ENCODE measurements at places on chromosomes 16 and 17.
A peak's percentile ranks its signal among the peaks of the same experiment; 100 is the strongest.

- no peak overlapping the region for H3K27ac ChIP-seq
- no peaks in the 10 kb centered on the region for H3K36me3 ChIP-seq
- no peak for DNase-seq
- H3K4me1 ChIP-seq, result peaks cover 17% of the 10 kb centered on the region
- H3K4me3 ChIP-seq, result no peak overlapping the region
- peaks cover 4% of the 10 kb centered on the region for H3K27me3 ChIP-seq
Measured at GRCh38 chr17:63988741-63989621, 9.2 kb upstream of the PRR29 start.

DNA sequence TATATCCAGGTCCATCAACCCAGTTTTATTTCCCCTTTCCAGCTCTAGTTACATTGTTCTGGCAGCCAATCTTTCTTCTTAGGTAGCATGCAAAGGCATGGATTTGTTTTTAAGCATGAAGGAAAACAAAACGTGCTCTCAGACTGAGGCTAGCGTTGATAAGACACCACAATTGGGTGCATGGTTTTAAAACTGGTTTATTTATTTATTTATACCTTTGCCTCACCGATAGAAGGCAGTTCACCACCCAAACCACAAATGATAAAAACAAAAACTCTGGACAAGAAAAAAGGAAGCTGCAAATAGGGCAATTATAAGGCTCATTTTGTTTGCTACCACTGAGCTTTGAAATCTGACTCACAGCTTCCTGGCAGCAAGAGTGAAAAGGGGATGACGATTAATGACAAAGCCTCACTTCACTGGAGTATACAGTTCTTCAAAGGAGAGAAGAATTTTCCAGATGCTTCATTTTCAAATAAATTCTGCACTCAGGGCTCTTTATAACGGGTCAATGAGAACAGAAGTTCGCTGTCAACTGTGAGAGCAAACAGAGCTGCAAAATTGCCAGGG is 278.4 kb upstream of the IRX5 start:
- no peak for DNase-seq
- H3K4me3 ChIP-seq, result peak overlapping the region; percentile 44
- peaks cover 28% of the 10 kb centered on the region for H3K4me1 ChIP-seq
- peaks cover 72% of the 10 kb centered on the region for H3K27me3 ChIP-seq

GRCh38 chr17:41629826-41630670 is 5.7 kb upstream of the KRT17 start:
- DNase-seq, result no peak
- no peaks in the 10 kb centered on the region for H3K27me3 ChIP-seq

DNA sequence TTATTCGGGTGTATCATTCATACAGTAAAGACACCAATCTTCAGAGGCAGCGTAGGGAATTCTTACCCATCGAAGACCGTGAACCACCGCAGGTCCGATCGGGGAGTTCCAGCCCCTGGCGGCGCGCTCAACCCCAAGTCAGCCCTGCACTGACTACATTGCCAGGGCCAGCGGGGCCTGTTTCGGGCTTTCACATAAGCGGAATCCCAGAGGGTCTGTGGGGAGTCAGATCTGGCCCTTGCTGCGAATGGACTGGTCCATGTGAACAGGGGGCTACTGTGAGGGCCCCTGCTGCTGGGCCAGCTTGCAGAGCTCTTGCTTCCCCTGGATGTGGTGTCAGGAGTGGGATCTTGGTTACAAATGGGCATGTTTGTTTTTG is 7.6 kb downstream of the PDE6G start:
- peaks cover 2% of the 10 kb centered on the region for H3K27me3 ChIP-seq
- no peak overlapping the region for H3K4me3 ChIP-seq
- no peaks in the 10 kb centered on the region for H3K36me3 ChIP-seq

DNA sequence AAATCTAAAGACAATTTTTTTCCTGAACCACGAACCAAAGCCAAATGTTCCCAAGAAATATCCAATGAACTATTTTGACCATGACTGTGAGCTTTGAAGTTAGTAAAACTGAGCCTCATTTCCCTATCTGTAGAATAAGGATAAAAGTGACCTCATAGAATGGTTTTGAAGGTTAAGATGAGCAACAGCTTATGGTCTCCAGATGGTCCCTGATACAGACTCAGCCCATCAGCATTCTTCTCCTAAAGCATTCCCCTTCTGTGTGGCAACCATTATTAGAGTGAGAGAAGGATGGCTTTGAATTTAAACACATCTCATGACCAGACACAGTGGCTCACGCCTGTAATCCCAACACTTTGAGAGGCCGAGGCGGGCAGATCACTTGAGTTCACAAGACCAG is 70.1 kb downstream of the COPRS start:
- H3K4me3 ChIP-seq, result no peak overlapping the region
- H3K27me3 ChIP-seq, result no peaks in the 10 kb centered on the region
- DNase-seq, result no peak
- H3K36me3 ChIP-seq, result no peaks in the 10 kb centered on the region

- no peaks in the 10 kb centered on the region for H3K27me3 ChIP-seq
- DNase-seq, result no peak
- no peak overlapping the region for H3K27ac ChIP-seq
- H3K4me1 ChIP-seq, result no peaks in the 10 kb centered on the region
- H3K4me3 ChIP-seq, result no peak overlapping the region
Measured at GRCh38 chr16:88697831-88698615, 8.2 kb downstream of the RNF166 start.

DNA sequence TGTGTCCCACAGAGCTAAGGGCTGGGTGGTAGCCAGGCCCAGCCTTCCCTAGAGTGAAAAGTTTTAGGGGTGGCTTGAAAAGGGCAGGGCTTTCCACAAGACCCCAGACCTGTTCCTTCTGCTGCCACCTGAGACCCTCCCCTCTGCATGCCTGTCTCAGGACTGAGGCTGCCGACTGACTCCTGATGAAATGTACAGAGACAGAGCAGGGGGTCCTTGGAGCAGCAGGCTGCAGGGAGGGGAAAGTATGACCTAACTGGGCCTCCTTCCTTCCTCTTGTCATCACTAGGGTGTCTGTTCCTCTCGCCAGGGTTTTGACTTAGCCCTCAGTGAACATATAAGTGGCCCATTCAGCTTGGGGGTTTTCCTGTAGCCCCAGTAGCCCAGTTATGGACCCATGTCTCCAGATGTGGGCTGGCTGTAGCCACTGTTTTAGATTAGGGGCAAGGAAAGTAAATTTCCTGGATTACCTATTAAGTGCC is 14.9 kb upstream of the NFATC3 start:
- no peak for DNase-seq
- H3K27ac ChIP-seq, result no peak overlapping the region
- H3K4me3 ChIP-seq, result no peak overlapping the region

- no peak for DNase-seq
- 0 out of 2 replicates have a peak, but pooled peaks cover 6% of the 10 kb centered on the region for H3K4me1 ChIP-seq
- H3K4me3 ChIP-seq, result no peak overlapping the region
- H3K27ac ChIP-seq, result no peak overlapping the region
Measured at GRCh38 chr16:77896415-77897128, 108.2 kb downstream of the VAT1L start.

DNA sequence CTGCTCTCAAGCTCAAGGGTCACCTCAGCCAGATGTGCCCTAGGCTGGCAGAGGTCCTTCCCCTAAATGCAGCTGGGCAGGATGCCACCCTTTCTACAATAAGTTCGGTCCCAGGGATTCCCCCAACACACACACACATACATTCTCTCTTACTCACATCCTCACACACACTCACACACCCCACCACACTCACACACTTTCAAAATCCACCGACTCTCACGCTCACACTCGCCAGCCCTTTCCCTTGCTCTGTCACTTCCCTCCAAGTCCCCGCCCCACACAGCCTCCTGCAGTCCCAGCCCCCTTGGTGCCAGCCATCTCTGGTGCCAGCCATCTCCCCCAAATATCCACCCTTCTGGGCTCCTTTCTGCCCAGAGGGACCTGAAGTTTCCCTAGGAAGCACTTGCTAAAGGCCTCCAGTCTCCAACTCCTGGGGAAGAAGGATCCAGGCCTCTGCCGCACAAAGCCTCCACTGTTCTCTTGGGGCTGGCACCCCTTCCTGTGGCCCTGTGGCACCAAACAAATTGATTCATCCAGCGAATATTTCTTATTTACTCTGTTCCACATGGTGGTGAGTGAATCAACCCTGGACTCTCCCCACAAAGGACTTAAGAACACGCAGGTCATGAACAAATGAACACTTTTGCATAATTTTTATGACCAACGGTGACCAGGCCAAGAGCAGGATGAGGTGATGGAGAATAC is 3.8 kb upstream of the USP36 start:
- no peak overlapping the region for H3K27ac ChIP-seq
- H3K27me3 ChIP-seq, result no peaks in the 10 kb centered on the region
- no peak for DNase-seq

DNA sequence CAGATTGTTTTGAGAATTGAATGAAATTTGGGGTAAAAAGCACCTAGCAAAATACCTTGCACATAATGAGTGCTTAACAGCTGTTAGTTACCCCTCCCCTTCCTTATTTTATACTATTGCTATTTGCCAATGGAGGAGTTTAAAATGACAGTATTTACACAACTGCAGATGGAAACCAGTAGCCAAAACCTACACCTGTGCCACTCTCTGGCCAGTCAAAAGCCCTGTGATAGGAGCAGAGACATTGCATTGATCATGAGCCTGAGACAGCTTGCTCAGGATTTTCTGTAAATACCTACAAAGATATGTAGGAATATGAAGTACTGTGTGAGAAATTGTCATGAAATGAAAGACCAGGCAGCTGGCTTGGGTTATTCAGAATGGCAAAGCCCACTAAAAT is 115.3 kb upstream of the HLF start:
- no peaks in the 10 kb centered on the region for H3K36me3 ChIP-seq
- DNase-seq, result no peak
- no peak overlapping the region for H3K27ac ChIP-seq
- H3K4me1 ChIP-seq, result no peaks in the 10 kb centered on the region

- H3K4me3 ChIP-seq, result no peak overlapping the region
- H3K4me1 ChIP-seq, result no peaks in the 10 kb centered on the region
- no peak overlapping the region for H3K27ac ChIP-seq
- no peaks in the 10 kb centered on the region for H3K36me3 ChIP-seq
Measured at GRCh38 chr16:22888791-22889190, 74.8 kb downstream of the HS3ST2 start.

- H3K27ac ChIP-seq, result no peak overlapping the region
- H3K36me3 ChIP-seq, result no peaks in the 10 kb centered on the region
- peaks cover 3% of the 10 kb centered on the region for H3K4me1 ChIP-seq
- H3K27me3 ChIP-seq, result no peaks in the 10 kb centered on the region
Measured at GRCh38 chr17:12021623-12022140, 1.0 kb downstream of the MAP2K4 start.

GRCh38 chr17:76840884-76841775 is 27.1 kb upstream of the MGAT5B start:
- H3K27me3 ChIP-seq, result peaks cover 12% of the 10 kb centered on the region
- no peak overlapping the region for H3K27ac ChIP-seq
- no peaks in the 10 kb centered on the region for H3K36me3 ChIP-seq
- peak overlapping the region; percentile 45 for H3K4me3 ChIP-seq
- peaks cover 15% of the 10 kb centered on the region for H3K4me1 ChIP-seq

GRCh38 chr16:88939972-88940861 is 36.8 kb downstream of the CBFA2T3 start:
- H3K4me1 ChIP-seq, result no peaks in the 10 kb centered on the region
- peak overlapping the region; percentile 24 for H3K4me3 ChIP-seq
- DNase-seq, result peak; percentile 72
- H3K36me3 ChIP-seq, result peaks cover 6% of the 10 kb centered on the region
- peaks cover 27% of the 10 kb centered on the region for H3K27me3 ChIP-seq

GRCh38 chr17:81090361-81091136 is 55.6 kb downstream of the BAIAP2 start:
- H3K27ac ChIP-seq, result no peak overlapping the region
- H3K27me3 ChIP-seq, result no peaks in the 10 kb centered on the region
- peaks cover 26% of the 10 kb centered on the region for H3K4me1 ChIP-seq
- DNase-seq, result peak; percentile 83
- H3K36me3 ChIP-seq, result no peaks in the 10 kb centered on the region
- no peak overlapping the region for H3K4me3 ChIP-seq

DNA sequence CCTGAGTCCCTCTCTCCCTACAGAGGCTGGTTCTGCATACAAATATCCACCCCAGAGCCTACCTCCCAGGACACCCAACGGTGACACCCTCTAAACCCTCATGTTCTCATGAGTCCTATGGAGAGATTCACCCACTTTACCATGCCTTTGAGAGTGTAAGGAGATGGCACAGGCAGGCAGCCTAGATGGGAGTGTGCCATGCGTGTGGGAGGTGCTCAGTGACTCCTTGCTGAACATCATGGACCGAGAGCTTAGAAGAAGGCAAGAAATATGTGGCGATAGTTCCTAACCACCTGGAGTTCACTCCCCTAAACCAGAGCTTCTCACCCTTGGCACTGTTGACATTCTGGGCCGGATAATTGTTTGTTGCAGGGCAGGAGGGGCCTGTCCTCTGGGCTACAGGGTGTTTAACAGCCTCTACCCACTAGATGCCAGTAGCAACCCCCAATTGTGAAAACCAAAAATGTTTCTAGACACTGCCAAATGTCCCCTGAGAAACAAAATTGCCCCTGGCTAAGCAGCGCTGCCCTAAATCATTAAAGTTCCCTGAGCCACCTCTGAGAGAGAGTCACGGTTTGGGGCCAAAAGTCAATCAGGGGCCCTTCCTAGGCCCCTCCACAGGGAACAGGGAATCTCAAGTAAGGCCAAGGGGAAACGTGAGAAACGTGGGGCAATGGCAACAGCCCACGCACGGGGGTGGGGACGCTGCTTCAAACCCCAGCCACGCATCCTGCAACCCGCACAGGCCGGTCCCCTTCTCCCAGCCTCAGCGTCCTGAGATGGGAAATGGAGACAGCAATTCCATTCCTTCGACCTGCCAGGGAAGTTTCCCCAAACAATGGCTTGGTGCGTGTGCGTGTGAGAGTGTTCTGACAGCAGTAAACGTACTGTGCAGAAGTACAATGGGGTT is 66.8 kb downstream of the C16orf78 start:
- H3K27me3 ChIP-seq, result no peaks in the 10 kb centered on the region
- H3K36me3 ChIP-seq, result no peaks in the 10 kb centered on the region
- H3K4me3 ChIP-seq, result no peak overlapping the region
- H3K27ac ChIP-seq, result no peak overlapping the region

GRCh38 chr17:50689251-50689650 is 18.5 kb downstream of the ANKRD40 start:
- no peak for DNase-seq
- H3K27me3 ChIP-seq, result no peaks in the 10 kb centered on the region
- no peak overlapping the region for H3K27ac ChIP-seq
- no peak overlapping the region for H3K4me3 ChIP-seq
- peaks cover 28% of the 10 kb centered on the region for H3K4me1 ChIP-seq

- no peaks in the 10 kb centered on the region for H3K27me3 ChIP-seq
- no peak overlapping the region for H3K27ac ChIP-seq
- H3K4me3 ChIP-seq, result no peak overlapping the region
- 0 out of 2 replicates have a peak, but pooled peaks cover under 1% of the 10 kb centered on the region for H3K36me3 ChIP-seq
- H3K4me1 ChIP-seq, result 0 out of 2 replicates have a peak, but pooled peaks cover 3% of the 10 kb centered on the region
- DNase-seq, result no peak
Measured at GRCh38 chr16:81522108-81522701, 77.6 kb downstream of the CMIP start.

DNA sequence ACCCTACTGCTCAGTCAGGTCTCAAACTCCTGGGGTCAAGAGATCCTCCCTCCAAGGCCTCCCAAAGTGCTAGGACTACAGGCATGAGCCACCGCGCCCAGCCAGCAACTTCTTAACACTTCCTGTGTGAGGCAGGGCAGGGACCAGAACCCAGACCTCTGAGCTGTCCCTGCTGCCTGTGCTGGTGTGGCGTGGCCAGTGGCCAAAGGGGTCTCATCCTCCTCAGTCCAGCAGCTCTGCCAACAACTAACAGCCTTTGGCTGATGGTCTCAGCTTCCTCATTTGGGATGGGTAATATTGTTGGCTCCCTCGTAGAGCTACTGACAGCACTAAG is 1.4 kb upstream of the LLGL1 start:
- H3K27ac ChIP-seq, result peak overlapping the region; percentile 97
- no peak for DNase-seq
- 0 out of 2 replicates have a peak overlapping the region, but pooled peaks have one; percentile 9 for H3K4me3 ChIP-seq
- no peaks in the 10 kb centered on the region for H3K27me3 ChIP-seq
- peaks cover 18% of the 10 kb centered on the region for H3K4me1 ChIP-seq

All from H1 (cell line).